ENCODE measurements at places on chromosomes 5 and 9.
A peak's percentile ranks its signal among the peaks of the same experiment; 100 is the strongest.

DNA sequence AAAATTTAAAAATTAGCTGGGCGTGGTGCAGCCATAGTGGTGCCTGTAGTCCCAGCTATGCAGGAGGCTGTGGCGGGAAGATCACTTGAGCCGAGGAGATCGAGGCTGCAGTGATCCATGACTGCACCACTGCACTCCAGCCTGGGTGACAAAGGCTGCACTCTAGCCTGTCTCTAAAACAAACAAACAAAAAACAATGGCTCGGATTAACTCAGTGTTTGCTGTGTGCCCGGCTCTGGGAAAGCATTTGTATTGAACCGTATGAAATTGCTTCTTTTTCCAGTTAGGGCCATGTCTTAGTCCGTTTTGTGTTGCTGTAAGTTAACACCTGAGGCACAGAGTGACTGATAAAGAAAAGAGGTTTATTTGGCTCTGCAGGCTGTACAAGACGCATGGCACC lies 62.6 kb downstream of the CFAP77 start:
- no peak for DNase-seq

DNA sequence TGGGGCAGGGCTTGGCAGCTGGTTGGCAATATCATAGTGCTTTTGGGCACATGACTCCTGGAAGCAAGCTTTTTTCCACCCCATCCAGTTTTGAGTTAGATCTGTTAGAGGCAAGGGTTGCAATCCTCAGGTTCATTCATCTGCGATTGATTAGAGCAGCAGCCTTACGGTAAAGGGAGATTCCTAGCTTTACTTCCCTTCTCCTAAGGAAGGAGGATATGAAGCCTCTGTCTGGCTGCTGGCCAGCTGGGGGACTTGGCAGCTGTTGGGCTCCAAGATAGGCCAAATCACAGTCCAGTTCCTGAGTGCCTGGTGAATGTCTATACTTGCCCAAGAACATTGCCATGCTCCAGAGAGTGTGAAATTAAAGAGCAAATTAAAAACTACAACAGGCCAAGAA lies 113.4 kb upstream of the CCNH start:
- DNase-seq = no peak

- peak; percentile 57 for DNase-seq
These were observed 34.3 kb downstream of the MTMR12 start for GRCh38 chr5:32278406-32278805.

DNA sequence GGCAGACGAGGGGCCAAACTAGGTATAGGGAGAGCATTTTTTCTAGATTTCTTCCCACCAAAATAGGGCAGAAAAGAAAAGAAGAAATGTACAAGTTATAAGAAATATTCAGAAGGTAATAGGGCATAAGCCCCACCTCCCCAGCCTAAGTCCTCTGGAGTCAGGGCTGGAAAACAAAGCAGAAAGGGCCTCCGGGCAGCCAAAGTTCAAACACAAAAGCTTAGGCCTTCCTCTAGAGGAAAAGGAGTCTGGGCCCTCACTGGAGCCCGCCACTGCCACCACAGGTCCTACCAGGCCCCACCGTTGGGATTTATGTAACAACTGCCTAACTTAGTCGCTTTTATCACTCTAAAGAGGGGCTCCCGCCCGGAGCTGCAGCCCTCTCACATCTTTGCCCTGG lies 27.6 kb downstream of the TBC1D2 start:
- DNase-seq = no peak

DNA sequence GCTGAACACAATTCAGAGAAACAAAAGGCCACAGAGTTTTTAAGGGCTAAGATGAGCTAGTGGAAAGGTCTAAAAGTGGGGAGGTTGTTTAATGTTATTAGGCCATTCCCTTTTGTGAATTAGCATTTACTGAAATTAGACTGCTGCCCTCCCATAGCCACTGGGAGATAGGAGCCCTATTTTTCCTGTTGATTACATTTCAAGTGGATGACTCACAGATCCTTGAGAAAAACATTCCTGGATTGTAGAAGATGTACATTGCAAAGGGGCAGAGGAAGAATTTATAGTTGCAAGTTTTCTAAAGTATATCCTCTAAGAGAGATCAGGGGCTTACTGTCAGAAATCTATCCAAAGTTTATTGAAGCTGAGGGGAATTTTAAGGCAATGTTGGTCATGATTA lies 367.1 kb upstream of the IZUMO3 start:
- no peak for DNase-seq

DNA sequence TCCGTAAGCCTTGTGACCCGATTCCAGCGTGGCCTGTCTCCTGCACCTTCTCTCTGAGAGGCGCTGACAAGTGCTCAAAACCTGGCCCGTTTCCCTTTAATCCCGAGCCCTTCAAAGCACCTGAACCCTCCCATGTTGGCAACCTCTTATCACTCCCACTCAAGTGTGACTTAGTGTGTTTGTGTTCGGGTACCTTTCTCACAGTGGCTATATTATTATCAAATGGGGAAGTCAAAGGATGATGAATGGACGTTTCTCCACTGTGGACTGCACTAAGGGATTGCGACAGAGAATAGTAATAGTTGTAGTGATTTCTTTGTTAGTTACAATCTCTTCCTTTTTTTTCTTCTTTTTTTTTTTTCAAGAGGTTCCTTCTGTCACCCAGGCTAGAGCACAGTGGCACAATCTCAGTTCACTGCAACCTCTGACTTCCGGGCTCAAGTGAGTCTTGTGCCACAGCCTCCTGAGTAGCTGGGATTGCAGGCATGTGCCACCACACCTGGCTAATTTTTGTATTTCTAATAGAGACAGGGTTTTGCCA lies 65.4 kb upstream of the TNFSF8 start:
- DNase-seq = peak; percentile 34

DNA sequence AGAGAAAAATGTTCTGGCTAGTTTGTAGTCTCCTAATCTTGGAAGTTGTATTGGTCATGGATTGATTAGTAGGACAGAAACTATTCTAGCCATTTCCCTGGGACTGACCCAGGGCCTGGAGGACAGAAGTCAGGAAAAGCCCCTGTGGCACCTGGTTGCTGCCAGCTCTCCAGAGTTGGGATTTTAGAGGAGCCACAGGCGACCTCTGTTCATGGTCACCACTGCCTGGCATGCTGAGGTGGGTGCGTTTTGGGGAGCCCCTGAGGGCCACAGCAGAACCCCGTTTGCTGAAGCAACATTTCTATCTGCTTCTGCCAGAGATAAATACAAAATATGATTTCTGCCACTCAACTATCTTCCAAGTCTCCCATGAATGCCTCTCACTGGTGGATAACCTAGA lies 7.6 kb upstream of the MAPK9 start:
- no peak for DNase-seq

DNA sequence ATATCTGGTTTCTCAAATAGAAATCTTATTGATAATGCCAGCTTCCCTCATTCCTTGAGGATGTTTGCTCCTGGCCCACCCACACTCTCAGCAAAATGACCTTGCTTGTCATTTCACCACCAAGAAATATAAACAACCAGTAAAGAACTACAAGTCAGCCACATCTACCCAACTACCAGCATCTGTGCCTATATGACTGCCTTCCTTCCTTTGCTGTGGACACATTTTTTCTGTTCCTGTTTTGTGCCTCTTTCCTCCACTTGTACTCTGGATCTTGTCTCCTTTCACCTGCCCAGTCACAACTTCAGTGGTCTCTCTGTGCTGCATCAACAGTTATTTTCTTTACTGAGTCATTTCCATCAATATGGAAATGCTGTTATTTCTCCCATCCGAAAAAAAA lies 20.3 kb downstream of the KIF2A start:
- DNase-seq = peak; percentile 66

- no peak for DNase-seq
These were observed 176.4 kb downstream of the KIF4B start for GRCh38 chr5:155189981-155190380.

GRCh38 chr5:134130239-134130945 lies 15.9 kb downstream of the TCF7 start:
- no peak for DNase-seq

DNA sequence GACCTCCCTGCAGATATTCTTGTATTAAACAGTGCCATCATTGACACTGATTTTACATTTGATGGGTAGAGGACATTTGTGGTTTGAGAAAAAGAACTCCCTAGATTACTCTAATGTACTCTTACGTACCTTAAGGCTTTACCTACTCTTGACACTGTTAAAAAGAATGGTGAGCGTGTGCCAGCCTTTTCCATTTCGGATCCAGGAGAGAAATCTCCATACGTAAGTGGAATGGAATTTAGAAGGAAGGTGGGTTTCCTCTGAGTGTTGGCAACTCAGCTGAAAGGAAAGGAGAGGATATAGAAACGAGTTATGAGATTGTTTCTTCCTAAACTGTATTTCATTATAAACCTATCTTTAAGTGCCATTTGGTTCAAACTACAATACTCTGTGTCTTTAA lies 40.9 kb downstream of the TNPO1 start:
- DNase-seq = no peak

Data from common myeloid progenitor, CD34-positive (primary cell).